ENCODE measurements at places on chromosomes 4 and X.
A peak's percentile ranks its signal among the peaks of the same experiment; 100 is the strongest.

- H3K27ac ChIP-seq = no peak overlapping the region
- H3K27me3 ChIP-seq = no peaks in the 10 kb centered on the region
- DNase-seq = no peak
- H3K4me3 ChIP-seq = no peak overlapping the region
Measured at GRCh38 chrX:126376465-126376864, 176.1 kb downstream of the DCAF12L1 start.

GRCh38 chr4:94558392-94558904 lies 106.7 kb downstream of the PDLIM5 start:
- no peak for DNase-seq
- H3K36me3 ChIP-seq = peaks cover 5% of the 10 kb centered on the region
- no peaks in the 10 kb centered on the region for H3K27me3 ChIP-seq

DNA sequence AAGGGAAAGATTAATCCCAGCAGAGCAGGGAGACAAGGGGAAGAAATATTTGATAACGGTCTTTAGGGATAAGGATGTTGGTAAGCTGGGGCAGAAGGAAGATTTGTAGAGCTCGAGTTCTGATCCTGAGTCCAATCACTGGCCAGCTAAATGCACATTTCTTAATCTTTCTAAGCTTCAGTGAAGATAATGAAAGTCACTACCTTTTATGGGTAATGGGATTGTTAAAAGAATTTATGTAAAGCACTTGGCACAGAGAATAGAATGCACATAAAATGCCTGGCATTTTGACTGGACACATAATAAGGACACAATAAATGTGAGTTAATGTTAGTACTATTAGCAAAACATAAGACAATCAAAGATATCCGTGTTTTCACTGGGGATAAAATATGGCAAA lies 43.3 kb downstream of the NCAPG start:
- H3K4me1 ChIP-seq = no peaks in the 10 kb centered on the region
- no peaks in the 10 kb centered on the region for H3K36me3 ChIP-seq
- no peak for DNase-seq
- peak overlapping the region; percentile 25 for H3K27ac ChIP-seq
- H3K4me3 ChIP-seq = no peak overlapping the region
- no peaks in the 10 kb centered on the region for H3K27me3 ChIP-seq

DNA sequence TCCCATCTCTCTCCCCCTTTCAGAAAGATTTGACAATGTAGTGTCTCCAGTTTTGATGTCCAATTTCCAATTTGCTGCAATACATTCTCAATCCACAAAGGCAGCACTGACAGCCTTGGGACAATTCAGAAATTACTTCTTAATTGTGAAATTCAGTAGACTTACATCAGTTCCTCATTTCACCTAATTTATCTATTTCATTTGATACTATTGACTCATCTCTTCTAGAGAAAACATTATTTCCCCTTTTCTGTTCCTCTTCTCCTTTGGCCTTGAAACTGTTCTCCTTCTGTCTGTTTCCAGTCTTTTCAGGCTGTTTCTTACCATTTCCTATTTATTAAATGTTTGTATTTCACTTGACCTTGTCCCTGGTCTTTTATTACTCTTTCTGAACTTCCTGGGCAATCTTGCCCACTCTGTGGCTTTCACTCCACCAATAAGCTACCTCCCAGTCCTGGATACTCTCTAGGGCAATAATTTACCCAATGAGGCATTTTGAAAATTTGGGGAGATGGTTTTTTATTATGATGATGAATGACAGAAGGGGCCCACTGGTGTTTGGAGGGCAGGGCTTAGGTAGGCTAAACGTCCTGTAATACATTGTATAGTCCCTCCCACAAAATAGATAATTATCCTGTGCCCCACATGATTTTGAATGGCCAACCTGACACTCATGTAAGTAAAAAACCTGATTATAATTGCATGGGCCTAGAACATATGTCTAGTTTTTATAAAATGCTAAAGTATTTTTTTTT lies 498.0 kb upstream of the BOD1L1 start:
- H3K36me3 ChIP-seq = no peaks in the 10 kb centered on the region
- no peaks in the 10 kb centered on the region for H3K4me1 ChIP-seq
- no peaks in the 10 kb centered on the region for H3K27me3 ChIP-seq

DNA sequence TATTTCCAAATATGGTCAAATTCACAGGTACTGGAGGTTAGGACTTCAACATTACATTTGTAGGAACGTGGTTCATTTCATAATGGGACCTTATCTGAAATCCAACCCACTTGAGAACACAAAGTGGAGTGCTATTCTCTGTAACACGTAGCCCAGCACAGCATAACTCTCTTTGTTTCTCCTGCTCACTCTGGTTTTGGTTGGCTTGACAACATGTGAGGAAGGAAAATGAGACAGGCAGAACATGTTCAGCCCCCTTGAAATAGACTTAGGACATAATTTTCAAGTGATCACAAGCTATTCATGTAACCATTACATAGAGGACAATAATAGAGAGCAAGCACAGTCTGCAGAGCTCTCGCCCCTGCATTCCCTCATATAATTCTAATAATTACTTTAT lies 115.1 kb upstream of the SMIM10 start:
- DNase-seq = no peak
- peaks cover 72% of the 10 kb centered on the region for H3K27me3 ChIP-seq
- no peaks in the 10 kb centered on the region for H3K4me1 ChIP-seq
- H3K4me3 ChIP-seq = no peak overlapping the region
- H3K27ac ChIP-seq = no peak overlapping the region

- H3K4me1 ChIP-seq = peaks cover 17% of the 10 kb centered on the region
- no peak overlapping the region for H3K4me3 ChIP-seq
- DNase-seq = no peak
- H3K27me3 ChIP-seq = no peaks in the 10 kb centered on the region
- no peaks in the 10 kb centered on the region for H3K36me3 ChIP-seq
- H3K27ac ChIP-seq = no peak overlapping the region
Measured at GRCh38 chr4:92600638-92601037, 296.9 kb downstream of the GRID2 start.

Measured in MCF 10A (cell line).